CD14-positive monocyte (primary cell): ENCODE measurements at places on chromosomes 6 and 20.

DNA sequence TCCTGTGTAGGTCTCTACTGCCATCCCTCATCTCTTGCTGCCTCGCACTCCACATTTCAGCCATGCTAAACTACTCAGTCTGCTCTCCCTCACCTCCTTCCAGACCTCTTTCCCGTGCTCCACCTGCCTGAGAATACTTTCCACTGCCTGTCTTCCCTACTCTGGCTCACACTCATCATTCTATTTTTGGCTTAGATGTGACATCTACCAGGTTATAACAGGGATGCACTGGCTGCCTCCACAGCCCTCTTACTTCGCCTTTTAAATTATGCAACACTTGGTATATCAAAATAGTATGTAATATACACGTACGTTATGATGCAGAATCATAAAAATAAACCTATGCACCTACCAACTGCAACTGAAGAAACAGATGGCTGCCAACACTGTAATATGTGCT, 222.8 kb upstream of the DTNBP1 start:
- H3K27me3 ChIP-seq: no peaks in the 10 kb centered on the region
- H3K36me3 ChIP-seq: no peaks in the 10 kb centered on the region
- H3K4me1 ChIP-seq: peaks cover 51% of the 10 kb centered on the region
- DNase-seq: no peak
- no peak overlapping the region for H3K27ac ChIP-seq

GRCh38 chr20:23151885-23152284, 65.8 kb upstream of the CD93 start:
- H3K4me3 ChIP-seq: no peak overlapping the region
- peak overlapping the region; percentile 86 for H3K27ac ChIP-seq
- peak; percentile 74 for DNase-seq
- H3K36me3 ChIP-seq: no peaks in the 10 kb centered on the region
- H3K27me3 ChIP-seq: no peaks in the 10 kb centered on the region

- H3K27ac ChIP-seq: no peak overlapping the region
- no peaks in the 10 kb centered on the region for H3K27me3 ChIP-seq
- peak; percentile 47 for DNase-seq
- H3K36me3 ChIP-seq: peaks cover 90% of the 10 kb centered on the region
- no peaks in the 10 kb centered on the region for H3K4me1 ChIP-seq
These were observed 40.7 kb downstream of the PYGB start for GRCh38 chr20:25288291-25289181.

- H3K27me3 ChIP-seq: peaks cover 23% of the 10 kb centered on the region
- no peaks in the 10 kb centered on the region for H3K36me3 ChIP-seq
- H3K4me1 ChIP-seq: peaks cover 5% of the 10 kb centered on the region
- H3K27ac ChIP-seq: no peak overlapping the region
These were observed 233.8 kb downstream of the SIM1 start for GRCh38 chr6:100230953-100231316.

DNA sequence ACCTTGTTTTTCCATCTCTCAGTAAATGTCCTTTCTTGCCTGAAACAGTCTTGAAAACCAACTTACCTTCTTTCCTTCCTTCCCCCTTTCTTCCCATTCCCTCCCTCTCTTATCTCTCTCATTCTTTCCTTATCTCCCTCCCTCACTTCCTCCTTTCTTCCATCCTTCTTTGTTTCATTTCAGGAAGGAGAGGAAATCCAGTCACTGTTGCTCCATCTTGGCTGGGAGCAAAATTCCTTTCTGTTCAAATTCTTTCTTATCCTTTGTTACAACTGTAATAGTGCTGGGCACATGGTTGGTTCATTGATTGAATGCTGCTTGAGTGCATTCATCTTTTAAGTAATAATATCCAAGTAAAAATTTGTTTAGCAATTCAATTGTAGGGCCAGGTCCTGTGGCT, 17.4 kb upstream of the TCP11 start:
- H3K27ac ChIP-seq: no peak overlapping the region
- H3K4me3 ChIP-seq: no peak overlapping the region
- H3K4me1 ChIP-seq: no peaks in the 10 kb centered on the region
- no peaks in the 10 kb centered on the region for H3K27me3 ChIP-seq
- no peaks in the 10 kb centered on the region for H3K36me3 ChIP-seq

DNA sequence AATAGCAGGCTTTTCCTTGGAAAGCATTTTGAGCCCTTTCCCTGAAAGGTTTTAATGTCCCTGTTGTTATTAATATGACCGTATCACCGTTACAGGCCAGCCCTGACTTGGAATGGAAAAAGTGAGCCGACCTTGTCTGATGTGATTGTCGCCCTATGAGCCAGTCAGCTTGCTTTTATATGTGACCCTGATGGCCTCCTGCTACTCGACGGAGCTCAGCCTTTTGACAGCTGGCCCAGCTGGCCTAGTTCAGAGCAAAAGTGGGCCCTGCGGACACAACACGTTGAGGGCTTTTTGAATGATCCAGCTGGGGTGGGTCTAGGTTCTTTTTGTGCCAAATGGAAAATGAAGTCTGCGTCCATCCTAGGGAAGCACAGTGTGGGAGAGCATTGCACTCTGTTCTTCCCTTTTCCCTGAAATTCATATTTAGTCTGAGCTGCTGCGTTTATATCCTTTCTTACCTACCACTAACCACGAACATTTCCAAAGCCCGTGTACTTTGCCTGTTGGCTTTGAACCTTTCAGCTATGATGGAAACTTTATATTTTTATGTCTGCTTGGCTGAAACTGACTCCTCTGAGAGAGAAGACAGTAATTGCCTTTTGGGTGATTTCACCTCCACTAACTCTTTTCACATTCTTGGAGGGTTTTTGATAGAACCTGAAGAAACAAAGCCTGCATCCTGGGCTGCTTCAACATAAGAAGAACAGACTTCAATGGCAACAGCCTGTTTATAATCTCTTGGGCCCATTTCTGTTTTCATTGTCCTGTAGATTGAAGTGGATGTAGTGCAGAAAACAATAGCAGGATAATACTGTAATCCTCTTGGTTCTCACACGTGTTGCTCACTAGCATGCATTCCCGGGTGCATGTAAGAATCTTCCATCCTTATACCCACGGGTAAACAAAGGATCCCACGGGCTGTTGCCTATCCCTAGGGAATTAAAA, 121.8 kb upstream of the HDGFL1 start:
- no peaks in the 10 kb centered on the region for H3K36me3 ChIP-seq
- H3K4me3 ChIP-seq: no peak overlapping the region
- no peak for DNase-seq
- no peaks in the 10 kb centered on the region for H3K27me3 ChIP-seq
- no peaks in the 10 kb centered on the region for H3K4me1 ChIP-seq

- no peak for DNase-seq
- no peaks in the 10 kb centered on the region for H3K36me3 ChIP-seq
- peaks cover 65% of the 10 kb centered on the region for H3K27me3 ChIP-seq
- no peak overlapping the region for H3K4me3 ChIP-seq
- H3K4me1 ChIP-seq: peaks cover 12% of the 10 kb centered on the region
These were observed 1.9 kb downstream of the TMEM200A start for GRCh38 chr6:130367767-130368166.

DNA sequence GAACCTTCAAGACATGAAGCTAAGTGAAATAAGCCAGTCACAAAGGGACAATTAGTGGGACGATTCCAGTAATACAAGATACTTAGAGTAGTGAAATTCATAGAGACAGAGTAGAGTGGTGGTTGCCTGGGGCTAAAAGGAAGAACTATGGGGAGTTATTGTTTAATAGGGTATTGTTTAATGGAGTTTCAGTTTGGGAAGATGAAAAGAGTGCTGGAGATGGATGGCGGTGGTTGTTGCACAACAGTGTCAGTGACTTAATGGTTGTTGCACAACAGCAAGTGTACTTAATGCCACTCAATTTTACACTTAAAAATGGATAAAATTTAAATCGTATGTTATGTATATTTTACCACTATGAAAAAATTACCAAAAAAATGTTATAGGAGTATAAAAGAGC, 209.7 kb upstream of the TENT5A start:
- H3K36me3 ChIP-seq: no peaks in the 10 kb centered on the region
- no peaks in the 10 kb centered on the region for H3K27me3 ChIP-seq
- peak overlapping the region; percentile 44 for H3K4me3 ChIP-seq
- peaks cover 14% of the 10 kb centered on the region for H3K4me1 ChIP-seq

DNA sequence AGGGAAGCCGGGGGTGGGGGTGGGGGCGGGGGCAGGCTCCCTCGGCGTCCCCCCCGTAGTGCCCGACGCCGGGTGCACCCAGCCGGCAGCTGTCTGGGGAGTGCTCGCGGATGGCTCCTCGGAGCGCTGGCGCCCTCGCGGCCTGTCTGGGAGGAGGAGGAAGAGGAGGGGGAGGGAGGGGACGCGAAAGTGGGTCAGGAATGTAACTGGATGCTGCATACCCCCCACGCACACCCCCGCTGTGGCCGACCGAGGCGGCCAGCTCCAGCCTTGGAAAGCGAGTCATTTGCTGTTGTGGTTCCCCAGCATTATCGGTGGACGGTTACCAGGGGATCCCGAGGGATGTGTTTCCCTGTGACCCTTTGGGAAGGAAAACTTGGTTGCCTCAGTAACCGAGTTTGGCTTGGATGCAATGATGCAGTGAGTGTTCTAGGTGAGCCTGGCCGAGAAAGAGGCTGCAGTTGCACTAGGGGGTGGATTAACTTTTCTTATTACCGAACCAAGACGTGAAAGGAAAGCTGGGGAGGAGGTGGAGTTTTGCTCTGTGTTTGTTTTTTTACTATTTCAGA, 55.2 kb upstream of the RREB1 start:
- no peaks in the 10 kb centered on the region for H3K36me3 ChIP-seq
- DNase-seq: no peak
- H3K4me3 ChIP-seq: peak overlapping the region; percentile 91
- peaks cover 45% of the 10 kb centered on the region for H3K4me1 ChIP-seq
- no peaks in the 10 kb centered on the region for H3K27me3 ChIP-seq
- H3K27ac ChIP-seq: peak overlapping the region; percentile 93

- no peak for DNase-seq
- no peak overlapping the region for H3K27ac ChIP-seq
- no peaks in the 10 kb centered on the region for H3K4me1 ChIP-seq
- no peaks in the 10 kb centered on the region for H3K27me3 ChIP-seq
- no peaks in the 10 kb centered on the region for H3K36me3 ChIP-seq
These were observed 82.7 kb downstream of the JAG1 start for GRCh38 chr20:10590950-10591671.

GRCh38 chr6:5786321-5786968, 220.3 kb downstream of the NRN1 start:
- H3K27ac ChIP-seq: no peak overlapping the region

- no peaks in the 10 kb centered on the region for H3K36me3 ChIP-seq
- H3K27me3 ChIP-seq: no peaks in the 10 kb centered on the region
- H3K4me1 ChIP-seq: no peaks in the 10 kb centered on the region
These were observed 189.5 kb upstream of the FLRT3 start for GRCh38 chr20:14526891-14527290.

DNA sequence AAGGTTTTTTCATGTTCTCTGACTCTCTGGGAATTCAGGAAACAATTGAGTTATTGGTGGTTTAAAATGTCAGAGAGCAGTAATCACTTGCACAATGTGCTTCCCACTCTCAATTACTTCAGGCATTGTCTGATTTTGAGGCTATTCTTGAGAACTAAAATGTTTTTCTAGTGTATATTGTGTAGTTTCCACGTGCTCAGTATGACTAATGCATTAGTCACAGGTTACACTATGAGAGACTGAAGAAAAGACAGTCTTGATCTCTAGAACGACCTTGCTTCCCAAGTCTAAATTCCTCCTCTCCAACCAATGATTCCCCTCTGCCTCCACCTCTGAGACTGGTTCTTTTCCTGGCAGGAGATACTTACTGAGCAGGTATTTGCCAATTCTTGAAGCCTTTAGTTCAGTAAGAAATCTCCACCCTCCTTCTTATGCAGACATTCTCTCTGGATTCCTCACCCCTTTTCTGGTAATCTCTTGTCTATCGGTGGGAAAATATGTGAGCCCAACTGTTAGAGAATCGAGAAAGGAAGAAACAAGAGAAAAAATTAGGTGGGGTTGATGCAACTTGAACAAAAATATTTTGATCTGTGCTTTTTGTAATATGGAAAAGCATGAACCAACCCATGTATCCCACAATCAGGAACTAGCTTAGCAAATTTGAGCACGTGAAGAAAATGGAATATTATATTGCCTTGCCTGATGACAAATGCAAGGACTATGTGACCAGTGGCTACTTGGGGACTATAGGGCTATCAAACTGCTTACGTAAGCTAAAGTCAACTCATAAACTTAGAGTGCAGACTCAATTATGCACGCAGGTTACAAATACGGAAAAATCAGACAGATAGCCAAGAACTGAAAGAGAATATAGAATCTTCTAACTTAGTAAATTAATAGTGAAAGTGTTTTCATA, 61.1 kb upstream of the SLC22A16 start:
- DNase-seq: peak; percentile 28
- H3K36me3 ChIP-seq: no peaks in the 10 kb centered on the region

- no peaks in the 10 kb centered on the region for H3K4me1 ChIP-seq
- no peaks in the 10 kb centered on the region for H3K36me3 ChIP-seq
- no peak for DNase-seq
- H3K4me3 ChIP-seq: no peak overlapping the region
- H3K27me3 ChIP-seq: peaks cover 2% of the 10 kb centered on the region
These were observed 19.4 kb downstream of the RSPO4 start for GRCh38 chr20:982754-983153.

GRCh38 chr6:136181861-136182260, 68.2 kb downstream of the MTFR2 start:
- H3K27me3 ChIP-seq: no peaks in the 10 kb centered on the region
- no peaks in the 10 kb centered on the region for H3K4me1 ChIP-seq
- H3K4me3 ChIP-seq: no peak overlapping the region
- no peaks in the 10 kb centered on the region for H3K36me3 ChIP-seq
- H3K27ac ChIP-seq: no peak overlapping the region

DNA sequence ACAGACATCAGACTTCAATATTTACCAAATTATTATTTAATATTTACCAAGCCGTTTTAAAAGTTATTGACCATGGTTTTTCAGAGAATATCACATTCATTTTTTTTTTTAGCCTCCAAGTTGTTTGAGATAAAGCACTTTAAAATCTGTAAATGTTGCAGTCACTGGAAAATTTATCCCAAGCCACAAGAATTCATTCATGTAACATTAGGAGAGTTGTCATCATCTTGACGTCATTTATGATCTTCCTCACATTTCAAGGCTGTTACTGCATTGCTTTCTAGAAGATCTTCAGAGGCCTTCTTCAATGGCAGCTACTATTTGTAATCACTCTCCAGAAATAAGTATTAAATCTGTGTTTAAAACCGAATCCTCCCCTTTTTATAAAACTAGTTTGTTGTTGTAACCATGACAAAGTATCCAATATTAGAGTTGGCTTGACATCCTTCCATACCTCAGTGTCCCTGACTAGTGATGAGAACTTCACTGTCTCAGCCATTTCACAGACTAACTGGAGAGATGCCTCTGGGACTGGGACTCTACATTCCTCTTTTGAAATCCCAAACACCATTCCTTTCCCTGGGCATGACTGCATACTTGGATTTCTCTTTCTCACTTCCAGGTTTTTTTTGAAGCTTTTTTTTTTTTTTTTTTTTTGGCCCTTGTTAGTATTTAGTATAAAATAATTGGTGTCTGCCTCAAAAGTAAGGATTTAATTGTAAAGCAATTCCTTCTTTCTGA, 100.1 kb downstream of the ZFAND3 start:
- no peak for DNase-seq
- peaks cover 4% of the 10 kb centered on the region for H3K36me3 ChIP-seq
- H3K4me1 ChIP-seq: no peaks in the 10 kb centered on the region
- H3K4me3 ChIP-seq: no peak overlapping the region
- no peaks in the 10 kb centered on the region for H3K27me3 ChIP-seq

GRCh38 chr6:31476515-31477139, 21.3 kb upstream of the MICB start:
- no peaks in the 10 kb centered on the region for H3K27me3 ChIP-seq
- DNase-seq: no peak
- peaks cover 5% of the 10 kb centered on the region for H3K4me1 ChIP-seq
- no peak overlapping the region for H3K4me3 ChIP-seq
